ENCODE measurements at places on chromosomes 16 and 17.
A peak's percentile ranks its signal among the peaks of the same experiment; 100 is the strongest.

DNA sequence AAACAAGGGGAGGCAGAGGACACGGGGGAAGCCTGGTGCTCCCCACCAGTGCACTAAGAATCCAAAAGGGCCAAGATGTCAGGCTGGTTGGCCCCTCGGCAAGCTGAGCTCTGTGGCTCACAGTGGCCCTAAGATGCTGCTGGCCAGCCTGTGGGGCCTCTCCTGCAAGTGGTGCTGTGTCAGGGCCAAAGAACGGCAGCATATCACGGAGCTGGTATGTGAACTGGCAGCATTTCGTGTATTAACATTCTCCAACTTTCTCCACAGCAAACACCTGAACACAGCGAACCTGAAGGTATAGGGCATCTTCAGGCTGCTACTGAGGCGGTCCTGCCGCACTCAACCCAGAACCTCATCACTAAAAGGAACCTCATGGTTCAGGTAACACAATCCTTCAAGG lies 34.8 kb downstream of the VAC14 start:
- no peak for DNase-seq

- no peak for DNase-seq
Observed at GRCh38 chr16:8481810-8482209, 108.5 kb downstream of the TMEM114 start.

DNA sequence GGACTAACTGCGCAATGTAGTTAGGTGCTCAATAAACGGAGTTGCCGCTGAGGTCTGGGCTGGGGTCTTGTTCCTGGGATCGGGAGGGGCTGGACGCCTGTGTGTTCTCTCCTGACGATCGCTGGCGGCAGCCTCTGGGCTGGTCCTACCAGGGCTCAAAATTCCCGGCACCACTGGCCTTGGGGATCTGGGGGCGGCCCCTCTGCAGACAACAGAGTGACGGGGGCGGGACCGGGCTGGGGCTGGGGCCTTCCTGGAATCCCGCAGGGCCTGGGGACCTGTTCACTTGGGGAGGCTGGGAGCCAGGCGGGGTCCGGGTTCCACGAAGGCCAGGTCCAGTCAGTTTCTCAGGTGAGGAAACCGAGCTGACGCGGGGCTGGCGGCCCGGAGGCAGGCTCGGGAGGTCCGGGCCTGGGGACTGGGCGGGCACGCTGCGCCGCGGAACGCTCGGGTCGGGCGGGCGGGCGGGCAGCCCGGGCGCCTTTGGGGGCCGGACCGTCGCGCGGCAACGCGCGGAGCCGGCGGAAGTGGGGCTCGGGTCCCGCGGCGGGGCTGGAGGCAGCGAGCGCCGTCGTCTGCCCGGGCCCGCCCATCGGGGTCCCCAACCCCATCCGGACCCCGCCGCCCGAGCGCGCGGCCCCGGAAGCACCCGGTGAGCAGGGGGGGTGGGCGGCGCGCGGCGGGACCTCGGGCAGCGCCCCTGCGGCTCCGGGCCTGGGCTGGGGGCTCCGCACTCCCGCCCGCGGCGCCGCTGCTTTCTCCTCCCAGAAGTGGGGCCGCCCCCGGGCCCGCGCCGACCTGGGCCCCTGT lies at the start of gene PIGQ:
TSS of gene PIGQ (plus strand) at position 524 of the 810 bp plus-strand sequence. CDS start 4,107 bp downstream, outside the sequence.
- DNase-seq, result peak; percentile 65

GRCh38 chr17:66494023-66494803 lies 191.8 kb downstream of the PRKCA start:
- no peak for DNase-seq

DNA sequence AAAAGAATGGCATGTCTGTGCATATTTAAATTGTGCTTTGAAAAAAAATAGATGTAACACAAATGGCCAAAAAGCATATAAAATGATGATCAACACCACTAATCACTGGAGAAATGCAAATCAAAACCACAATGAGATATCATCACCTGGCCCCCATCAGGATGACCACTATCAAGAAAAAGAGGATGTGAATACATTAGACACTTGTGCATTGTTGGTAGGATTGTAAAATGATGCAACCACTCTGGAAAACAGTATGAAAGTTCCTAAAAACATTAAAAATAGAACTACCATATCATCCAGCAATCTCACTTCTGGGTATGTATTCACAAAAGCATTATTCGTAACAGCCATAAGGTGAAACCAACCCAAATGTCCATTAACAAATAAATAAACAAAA lies 91.5 kb downstream of the SPAG9 start:
- DNase-seq, result no peak

DNA sequence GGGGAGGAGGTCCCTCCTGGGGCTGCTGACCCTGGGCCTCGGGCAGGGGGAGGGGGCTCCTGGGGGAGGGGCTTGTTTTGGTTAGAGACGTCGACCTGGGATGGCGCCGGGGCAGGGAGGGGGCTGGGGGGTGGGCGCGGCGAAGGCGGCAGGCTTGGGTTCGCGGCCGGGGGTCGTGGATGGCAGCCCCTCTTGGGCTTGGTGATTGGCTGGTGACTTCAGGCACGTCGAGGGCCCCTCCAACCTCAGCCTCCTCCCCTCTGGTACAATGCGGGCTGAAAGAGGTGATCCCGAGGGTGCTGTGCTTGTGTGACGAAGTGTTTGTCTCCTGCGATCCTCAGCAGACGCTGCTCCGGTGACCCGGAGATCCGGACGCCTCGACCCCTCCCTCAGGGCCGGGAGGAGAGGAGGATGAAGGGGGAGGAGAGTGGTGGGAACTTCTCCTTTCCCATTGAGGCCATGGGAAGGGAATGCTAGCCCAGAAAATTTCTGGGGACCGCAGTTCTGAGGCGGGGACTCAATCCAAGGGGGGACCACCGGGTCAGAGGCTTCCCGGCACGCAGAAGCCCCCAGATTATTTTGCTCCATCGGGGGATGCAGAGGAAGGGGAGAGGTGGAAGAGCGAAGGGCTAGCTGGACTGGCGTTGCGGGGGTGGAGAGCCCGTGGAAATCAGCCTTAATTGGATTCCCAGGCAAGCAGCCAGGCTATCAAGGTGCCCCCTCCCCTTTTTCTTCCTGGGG lies 43.9 kb downstream of the RAI1 start:
- DNase-seq, result no peak

GRCh38 chr16:89275284-89275584 lies 57.7 kb downstream of the ZNF778 start:
- no peak for DNase-seq

DNA sequence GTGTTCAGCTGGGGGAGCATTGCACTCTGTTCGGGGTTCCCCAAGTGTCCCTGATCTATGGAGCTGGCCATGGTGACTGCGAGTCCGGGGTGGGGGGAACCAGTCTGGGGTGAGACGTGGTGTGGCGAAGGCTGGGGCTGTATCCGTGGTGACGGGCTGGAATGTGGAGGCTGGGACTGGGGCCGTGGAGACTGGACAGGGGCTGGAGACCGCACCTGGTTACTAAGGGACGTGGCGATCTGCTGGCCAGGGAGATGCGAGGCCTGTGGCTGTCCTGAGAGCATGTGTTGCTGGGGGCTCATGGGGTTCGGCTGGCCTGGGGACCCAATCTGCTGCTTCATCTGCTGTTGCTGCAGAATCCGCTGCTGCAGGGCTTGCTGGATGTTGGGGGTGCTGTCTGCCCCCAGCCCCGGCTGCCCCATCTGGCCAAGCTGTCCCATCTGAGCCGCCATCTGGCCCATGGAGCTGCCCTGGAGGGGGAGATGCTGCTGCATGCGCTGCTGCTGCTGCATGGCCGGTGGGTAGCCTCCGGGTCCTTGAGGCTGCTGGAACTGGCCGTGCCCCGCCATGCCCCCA lies 10.6 kb upstream of the TRAP1 start:
- no peak for DNase-seq

GRCh38 chr16:26727848-26728247 lies 338.9 kb upstream of the C16orf82 start:
- DNase-seq, result no peak

GRCh38 chr16:963913-964312 lies 6.9 kb downstream of the LMF1 start:
- no peak for DNase-seq

DNA sequence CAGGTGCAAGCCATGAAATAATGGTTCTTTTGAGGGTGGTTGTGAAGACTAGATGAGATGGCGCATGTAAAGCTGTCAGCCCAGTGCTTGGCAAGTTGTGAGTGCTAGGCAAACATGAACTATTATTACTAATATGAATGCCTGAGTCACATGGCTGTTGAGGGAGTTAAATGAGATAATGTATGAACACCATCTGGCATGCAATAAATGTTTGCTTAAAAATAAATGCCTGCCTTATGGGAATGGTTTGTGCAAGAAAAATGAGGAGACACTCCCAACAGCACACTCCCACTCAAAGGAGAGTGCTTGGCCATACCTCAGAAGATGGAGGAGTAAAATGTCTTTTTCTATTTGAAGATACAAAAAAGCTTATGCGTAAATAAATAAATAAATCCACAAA lies 3.6 kb downstream of the MAPK3 start:
- DNase-seq, result no peak

DNA sequence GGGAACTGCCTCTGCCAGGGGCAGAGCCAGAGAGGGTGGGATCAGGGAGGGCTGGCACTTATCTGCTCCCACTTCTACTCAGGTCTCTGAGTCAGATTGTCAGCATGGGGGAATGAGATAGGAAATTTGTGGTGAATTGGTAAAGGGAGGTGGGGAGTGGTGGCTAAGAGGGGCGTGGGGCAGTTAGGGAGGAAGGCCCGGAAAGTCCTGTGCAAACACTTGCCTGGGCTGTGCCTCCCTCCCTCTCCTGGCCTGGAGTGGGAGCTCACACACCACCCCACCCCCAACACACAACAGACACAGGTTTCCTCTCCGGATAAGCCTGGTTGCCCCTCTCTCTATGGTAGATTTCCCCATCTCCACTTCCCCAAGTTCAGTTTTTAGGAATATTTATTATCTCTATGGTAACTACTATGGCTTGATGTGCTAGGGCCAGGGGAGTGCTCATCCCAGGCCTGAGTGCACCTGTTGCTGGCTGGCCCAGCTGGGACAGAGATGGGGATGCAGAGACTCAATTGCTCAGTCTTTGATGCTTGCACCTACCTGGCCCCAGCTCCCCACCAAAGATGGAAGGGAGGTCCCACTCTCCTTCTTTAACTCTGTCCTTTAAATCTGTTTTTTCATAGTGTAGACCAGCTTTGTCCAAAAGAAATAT lies 2.7 kb downstream of the SPNS2 start:
- no peak for DNase-seq

- no peak for DNase-seq
Observed at GRCh38 chr17:75288359-75288758, 874 bp downstream of the SLC25A19 start.

DNA sequence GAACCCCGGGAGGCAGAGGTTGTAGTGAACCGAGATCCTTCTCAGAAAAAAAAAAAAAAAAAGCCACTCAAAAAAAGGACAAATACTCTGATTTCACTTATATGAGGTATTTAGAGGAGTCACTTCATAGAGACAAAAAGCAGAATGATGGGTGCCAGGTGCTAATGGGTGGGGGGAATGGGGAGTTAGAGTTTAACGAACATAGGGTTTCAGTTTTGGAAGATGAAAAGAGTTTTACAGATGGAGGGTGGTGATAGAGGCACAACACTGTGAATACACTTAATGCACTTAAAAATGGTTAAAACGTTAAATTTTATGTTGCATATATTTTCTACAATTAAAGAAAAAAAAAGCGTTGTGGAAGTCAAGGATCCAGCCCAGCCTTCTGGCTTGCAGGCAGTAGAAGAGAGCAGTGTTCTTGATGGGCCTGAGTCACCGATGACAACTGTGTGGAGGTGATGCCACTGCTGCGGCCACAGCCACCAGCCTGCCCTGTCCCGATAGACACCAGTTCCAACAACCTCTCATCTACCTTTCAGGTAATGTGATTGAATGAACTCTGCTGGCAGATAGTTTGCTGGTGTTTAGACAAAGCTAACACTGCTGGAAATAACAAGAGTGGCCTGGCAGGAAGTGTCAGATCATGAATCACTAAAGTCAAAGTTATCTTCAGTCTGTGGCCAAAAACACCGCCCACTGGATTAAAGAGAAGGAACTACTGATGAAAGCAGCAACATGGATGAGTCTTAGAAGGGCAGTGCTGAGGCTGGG lies 49.9 kb upstream of the COX10 start:
- no peak for DNase-seq

DNA sequence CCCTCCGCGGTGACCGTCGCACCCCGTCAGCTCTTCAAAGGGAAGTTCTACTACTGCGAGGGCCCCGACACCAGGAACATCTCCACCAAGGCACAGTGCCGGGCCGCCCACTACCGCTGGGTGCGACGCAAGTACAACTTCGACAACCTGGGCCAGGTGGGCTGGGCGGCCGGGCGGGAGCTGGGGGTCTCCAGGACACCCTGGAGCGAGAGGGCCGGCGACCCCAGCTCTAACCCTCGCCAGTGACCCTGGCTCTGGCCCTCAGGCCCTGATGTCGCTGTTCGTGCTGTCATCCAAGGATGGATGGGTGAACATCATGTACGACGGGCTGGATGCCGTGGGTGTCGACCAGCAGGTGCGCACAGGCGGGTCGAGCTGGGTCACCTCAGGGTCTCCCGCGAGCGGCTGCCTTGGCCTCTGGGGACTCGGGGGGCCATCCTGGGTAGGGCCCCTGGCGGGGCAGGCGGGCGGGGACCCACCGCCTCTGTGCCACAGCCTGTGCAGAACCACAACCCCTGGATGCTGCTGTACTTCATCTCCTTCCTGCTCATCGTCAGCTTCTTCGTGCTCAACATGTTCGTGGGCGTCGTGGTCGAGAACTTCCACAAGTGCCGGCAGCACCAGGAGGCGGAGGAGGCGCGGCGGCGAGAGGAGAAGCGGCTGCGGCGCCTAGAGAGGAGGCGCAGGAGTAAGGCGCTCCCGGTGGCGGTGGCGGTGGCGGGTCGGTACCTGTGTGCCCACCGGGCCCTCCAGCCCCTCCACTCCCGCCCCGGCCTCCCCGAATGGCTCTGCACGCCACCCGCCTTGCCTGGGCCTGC lies 13.4 kb downstream of the TPSG1 start:
- no peak for DNase-seq

DNA sequence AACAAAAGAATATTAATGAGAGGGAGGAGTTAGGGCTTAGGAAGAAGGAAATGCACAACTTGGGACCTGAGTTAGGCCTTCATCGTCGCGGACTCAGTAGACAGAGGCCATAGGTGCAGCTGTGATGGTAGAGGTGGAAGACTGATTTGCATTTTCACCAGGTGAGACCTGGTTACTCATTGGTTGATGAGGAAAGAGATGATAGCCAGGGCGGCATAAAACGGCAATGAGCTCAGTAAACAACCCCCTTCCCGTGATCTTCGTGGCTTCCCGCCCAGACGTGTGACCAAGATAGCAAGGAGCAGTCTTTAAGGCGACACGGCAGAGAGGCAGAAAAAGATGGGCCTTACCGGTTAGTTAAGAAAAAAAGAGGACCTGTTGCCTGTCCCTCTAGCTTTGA lies at the start of gene TMC5:
TSS of gene TMC5 (plus strand) at position 244 of the 400 bp plus-strand sequence. CDS start 22,156 bp downstream, outside the sequence.
- DNase-seq, result no peak
